NCI-H1436 treated with DMSO at 0.1 percent for 48 hours (cell line): ENCODE measurements at places on chromosomes 4 and X.

- no peak for DNase-seq
Measured at GRCh38 chr4:80420638-80421037, 85.1 kb downstream of the CFAP299 start.

DNA sequence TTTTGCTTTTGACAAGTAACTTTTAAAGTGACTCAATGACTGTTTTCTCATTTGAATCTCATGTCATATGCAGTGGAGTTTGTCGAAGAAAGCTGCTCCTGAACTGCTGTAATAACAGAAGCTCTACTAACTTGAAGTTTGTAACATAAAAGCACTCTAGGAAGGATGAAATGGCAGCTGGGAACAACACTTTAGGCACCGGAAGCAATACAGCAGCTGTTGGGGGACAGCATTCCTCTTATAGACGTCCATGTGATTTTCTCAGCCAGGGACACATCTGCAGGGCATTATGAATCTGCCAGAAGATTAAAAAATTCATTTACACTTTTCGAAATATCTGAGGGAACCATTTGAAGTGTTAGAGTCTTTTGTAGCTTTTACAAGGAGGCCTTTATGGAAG, 1035.8 kb downstream of the ADGRL3 start:
- no peak for DNase-seq

DNA sequence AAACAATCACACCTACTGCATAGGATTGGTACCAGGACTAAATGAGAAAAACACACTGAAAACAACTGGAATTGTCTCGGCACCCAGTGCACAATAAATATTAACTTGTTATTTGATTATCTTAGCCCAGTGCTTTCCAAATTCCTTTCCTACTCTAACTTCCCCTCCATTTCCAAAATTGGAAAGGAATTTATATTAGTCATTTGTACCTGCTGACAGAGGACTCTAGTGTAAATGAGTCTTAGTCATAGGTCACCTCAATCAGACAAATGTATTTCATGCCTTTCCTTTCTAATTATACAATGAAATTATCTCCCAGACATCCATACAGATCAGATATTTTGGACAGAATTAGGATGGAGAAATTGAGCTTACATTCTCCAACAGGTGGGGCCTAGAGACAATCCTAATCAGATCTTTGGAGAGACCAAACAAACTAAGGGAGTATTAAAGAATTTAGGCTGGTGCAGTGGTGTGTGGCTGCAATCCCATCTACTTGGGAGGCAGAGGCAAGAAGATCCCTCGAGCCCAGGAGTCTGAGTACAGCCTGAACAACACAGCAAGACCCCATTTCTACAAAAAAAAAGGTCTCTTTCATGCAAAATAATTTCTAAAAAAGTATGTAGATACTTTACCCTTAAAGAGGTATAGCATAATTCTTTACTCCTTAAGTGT, 10.1 kb downstream of the SH3D19 start:
- no peak for DNase-seq

- no peak for DNase-seq
Measured at GRCh38 chr4:180391613-180392012, 1851.6 kb upstream of the TENM3 start.

GRCh38 chr4:15479089-15479912, 9.6 kb downstream of the CC2D2A start:
- DNase-seq = no peak

GRCh38 chr4:156942991-156943390, 28.6 kb downstream of the PDGFC start:
- no peak for DNase-seq

- no peak for DNase-seq
Measured at GRCh38 chr4:184851200-184851541, 25.4 kb upstream of the ACSL1 start.

DNA sequence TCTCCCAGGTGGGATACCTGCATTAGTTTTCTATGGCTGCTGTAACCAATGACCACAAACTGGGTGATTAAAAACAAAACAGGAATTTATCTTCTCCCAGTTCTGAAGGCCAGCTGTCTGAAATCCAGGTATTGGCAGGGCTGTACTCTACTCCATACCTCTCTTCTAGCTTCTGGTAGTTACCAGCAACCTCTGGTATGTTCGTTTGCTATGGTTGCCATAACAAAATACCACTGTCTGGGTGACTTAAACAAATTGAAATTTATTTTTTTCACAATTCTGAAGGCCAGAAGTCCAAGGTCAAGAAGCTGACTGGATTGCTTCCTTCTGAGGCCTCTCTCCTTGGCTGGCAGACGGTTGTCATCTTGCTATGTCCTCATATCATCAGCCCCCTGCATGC, 642.1 kb upstream of the TENM3 start:
- no peak for DNase-seq

DNA sequence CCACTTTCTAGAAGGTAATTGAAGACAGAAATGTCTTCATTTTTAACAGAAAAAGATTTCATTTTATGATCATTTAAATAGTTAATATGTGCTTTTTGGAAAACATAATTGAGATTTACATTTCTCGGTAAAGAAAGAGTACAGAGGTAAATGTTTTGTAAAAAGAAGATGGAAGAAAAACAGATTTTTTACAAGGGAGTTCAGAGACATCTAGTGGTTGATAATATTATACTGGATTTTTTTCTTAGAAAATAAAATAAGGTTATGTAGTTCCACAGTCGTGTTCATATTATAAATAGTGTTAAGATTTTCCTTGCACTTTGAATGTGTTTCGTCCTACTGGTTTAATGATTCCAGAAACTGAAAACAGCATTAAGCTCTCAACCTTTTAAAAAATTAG, 60.6 kb downstream of the SMARCA1 start:
- DNase-seq = no peak

DNA sequence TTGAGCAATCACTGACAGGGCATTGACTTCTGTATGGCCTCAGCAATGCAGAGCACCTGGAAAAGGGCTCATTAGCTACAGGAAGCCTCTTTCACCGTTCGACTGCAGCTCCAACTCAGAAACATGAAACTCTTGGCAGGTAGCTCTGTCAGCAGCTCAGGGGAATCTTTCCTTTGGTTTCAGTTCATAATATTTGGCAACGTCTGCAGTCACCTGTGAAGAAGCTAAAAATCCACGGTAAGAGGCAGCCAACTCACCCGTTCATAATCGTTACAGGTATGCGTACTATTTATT, 354.9 kb downstream of the CAMK2D start:
- DNase-seq = peak; percentile 37

- no peak for DNase-seq
Measured at GRCh38 chr4:183300070-183300469, 20.0 kb downstream of the CLDN22 start.

- no peak for DNase-seq
Measured at GRCh38 chr4:17152941-17153540, 254.6 kb upstream of the LDB2 start.

GRCh38 chr4:27861381-27861787, 1000.7 kb downstream of the STIM2 start:
- no peak for DNase-seq

GRCh38 chr4:75118739-75119138, 185.8 kb downstream of the PARM1 start:
- no peak for DNase-seq

DNA sequence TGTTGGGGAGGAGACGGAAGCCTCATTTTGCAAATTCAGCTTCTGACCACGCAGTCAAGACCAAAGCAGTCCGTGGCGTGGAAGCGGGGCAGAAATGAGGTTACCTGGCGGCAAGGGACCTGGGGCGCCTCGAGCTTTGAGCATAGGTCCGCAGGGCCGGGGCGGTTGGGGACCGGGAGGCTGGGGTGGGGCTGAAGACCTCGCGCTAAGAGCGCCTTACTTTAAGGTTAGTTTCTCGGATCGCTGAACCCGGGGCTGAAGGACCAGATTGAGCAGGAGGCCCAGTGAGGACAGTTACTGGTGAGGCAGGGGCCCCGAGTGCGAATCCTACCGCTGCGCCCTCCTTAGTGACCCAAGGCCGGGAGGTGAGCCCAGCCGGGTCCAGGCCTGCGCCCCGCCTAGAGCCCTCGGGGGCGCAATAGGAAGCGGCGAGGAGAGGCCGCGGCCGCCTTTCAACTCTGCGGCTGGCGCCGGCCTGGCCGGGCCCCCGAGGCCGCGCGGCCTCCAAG, 7.5 kb downstream of the MSX1 start:
- no peak for DNase-seq

DNA sequence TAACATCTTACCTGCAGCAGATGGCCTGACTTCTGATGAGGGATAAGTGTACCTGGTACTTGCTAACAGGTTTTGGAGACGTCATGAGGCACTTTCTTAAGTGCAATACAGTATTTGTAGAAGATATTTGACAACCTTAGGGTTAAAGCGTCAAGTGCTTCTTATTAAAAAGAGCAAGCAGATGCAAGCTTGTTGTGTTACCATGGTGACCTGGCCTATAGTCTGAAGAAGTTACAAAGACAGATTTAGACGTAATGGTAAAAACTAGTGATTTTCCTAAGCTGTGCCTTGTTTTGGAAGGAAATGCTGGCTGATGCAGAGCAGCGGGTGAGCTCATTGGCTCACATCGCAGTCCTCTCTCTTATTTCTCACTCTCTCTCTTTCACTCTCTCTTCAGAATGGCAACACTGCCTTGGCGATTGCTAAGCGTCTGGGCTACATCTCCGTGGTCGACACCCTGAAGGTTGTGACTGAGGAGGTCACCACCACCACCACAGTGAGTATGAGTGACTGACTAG, 243.6 kb downstream of the ANK2 start:
- DNase-seq = no peak

- no peak for DNase-seq
Measured at GRCh38 chrX:37800717-37801116, 20.9 kb downstream of the CYBB start.

DNA sequence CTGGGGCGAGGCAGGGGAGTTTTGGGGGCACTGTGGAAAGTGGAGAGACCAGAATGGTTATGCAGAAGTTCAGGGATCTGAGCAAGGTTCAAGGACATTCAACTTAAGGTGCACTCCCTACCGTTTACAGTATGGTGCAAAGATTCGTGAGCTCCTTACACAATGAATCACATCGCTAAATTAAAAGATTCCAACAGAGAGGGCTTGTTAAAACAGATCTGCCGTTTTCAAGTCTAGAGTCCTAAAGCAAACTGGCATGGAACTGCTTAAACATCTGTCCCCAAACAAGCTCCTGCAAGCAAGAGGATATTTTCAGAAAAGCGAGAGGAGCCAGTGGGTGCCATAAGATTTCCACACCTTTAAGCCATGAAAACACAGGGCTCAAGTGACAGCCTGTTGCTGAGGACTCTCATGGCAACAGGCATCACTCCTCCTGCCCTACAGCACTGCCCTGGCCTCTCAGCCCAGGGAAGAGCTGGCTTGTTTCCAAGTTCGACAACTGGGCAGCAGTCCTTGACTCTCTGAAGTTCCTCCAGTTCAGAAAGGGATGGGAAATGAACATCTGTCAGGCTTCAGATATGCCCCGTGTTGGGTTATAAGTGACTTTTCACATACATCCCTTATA, 10.0 kb downstream of the FAM184B start:
- DNase-seq = no peak
